Stimulated activated CD8-positive, alpha-beta memory T cell treated with anti-CD3 and anti-CD28 coated beads, Interleukin-4, amount 100 ng/mL, for 24 hours (primary cell): ENCODE measurements at places on chromosomes 3 and 15.

DNA sequence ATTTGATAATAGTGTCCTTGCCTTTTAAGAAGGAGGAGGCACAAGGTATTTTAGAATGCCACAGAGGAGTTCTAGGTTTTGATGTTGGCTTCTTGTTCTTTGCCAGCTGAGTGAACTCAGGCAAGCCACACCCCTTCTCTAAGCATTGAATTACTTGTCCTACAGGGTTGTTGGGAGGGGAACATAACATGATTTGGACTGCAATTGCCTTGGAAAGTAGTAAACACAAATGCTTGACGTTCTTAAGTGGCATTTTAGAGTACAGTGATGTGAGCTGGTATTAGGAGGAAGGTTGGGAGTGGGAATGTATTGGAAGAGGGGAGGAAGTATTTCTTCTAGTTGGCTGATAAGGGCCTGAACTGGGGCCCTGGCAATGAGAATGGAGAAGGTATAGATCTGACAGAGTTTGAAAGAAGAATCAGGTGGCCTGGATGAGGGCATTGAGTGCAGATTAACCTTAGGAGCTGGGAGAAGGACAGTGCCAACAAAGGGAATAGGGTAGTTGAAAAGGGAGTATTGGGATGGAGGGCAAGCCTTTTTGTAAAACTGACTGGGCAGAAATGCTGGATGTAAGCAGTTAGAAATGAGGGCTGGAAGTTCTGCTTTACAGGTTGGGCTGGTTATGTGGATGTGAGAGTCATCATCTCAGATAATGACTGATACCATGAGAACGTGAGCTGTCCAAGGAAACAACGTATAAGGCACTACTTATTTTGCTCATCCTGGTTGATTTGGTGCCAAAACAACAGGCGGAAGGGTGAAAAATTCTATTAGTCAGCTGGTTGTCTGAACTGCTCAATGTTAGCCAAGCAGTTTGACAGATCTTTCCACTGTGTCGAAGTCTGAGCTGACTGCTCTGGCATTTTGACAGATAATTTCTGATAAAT lies 16.7 kb downstream of the KAT2B start:
- DNase-seq = no peak

DNA sequence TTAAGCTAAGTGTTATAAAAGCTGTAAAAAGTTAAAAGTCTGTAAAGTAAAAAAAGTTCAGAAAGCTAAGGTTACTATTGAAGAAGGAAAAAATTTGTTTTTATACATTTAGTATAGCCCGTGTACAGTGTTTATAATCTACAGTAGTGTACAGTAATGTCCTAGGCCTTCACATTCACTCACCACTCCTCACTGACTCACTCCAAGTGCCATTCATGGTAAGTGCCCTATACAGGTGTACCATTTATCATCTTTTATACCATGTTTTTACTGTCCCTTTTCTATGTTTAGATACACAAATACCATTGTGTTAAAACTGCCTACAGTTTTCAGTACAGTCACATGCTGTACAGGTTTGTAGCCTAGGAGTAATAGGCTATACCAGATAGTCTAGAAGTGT lies 8.8 kb downstream of the CCDC71 start:
- DNase-seq = no peak

DNA sequence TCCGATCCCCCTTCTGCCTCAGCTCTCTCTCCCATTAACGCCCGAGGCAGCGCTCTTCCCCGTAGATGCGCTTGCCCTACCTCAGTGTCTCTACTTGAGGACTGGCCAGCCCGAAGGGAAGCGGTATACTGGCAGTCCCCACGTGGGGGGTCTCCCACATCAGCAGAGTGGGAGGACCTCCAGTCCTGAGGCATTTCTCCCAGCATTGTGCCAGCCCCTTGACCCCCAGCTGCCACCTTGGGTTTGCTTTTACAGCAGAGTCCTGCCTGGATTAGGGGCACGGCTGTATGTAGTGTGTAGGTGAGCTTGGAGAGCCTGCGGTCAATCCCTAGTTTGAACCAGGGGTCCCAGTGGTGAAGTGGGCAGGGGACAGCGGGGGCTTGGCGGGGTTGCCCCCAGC lies 767 bp downstream of the SEMA3F start:
- no peak for DNase-seq

DNA sequence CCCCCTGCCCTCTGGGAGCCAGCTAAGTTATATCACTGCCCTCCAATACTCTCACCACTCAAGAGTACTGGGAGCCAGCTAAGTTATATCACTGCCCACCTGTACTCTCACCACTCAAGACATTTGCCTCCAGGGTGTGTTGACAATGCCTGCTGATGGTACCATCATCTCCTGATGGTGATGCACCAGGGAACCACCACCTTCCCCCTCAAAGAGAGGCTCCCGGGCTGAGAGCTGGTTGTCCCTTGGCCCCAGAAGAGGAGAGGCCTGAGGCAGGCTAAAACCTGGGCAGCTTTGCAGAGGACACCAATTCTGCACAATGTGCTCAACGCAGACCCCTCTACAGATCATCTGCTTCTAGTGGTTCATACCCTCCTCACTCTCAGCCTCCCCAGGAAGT lies 7.5 kb upstream of the HAPLN3 start:
- no peak for DNase-seq

DNA sequence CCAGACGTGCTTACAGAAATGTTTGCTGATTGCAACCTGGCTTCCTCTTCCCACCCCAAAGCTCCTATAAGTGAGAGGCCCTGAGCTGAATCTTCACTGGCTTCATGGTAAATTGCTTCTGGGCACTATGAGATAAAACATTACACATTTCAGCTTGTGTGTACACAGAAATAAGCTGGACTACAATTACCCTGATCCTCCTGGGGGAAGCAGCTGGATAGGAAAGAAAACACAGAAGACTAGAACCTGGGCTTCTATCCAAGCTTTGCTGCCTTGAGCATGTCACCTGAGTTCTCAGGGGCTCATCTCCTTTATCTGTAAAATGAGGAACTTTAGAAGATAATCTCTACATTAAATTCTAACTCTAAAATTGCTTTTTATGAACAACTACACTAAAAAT lies 40.3 kb downstream of the THBS1 start:
- DNase-seq = no peak

DNA sequence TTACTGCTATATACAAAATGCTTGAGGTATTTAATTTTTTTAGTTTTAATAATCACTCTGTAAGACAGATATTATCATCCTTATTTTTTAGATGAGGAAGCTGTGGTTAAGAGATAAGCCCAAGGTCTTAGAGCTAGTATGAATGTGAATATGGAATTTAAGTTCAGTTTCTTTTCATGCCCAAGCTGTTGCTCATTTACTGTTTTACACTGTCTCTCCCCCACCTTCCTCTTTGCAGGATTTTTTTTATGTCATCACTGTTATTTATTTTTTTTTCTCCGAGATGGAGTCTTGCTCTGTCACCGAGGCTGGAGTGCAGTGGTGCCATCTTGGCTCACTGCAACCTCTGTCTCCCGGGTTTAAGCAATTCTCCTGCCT lies 22.5 kb downstream of the MAP2K5 start:
- no peak for DNase-seq

- DNase-seq = no peak
These were observed 53.7 kb downstream of the ZIC1 start for GRCh38 chr3:147462856-147463255.

GRCh38 chr3:48573973-48574585 lies 10.5 kb upstream of the UCN2 start:
- DNase-seq = no peak

- no peak for DNase-seq
These were observed 2.1 kb upstream of the PPM1L start for GRCh38 chr3:160753953-160754352.

DNA sequence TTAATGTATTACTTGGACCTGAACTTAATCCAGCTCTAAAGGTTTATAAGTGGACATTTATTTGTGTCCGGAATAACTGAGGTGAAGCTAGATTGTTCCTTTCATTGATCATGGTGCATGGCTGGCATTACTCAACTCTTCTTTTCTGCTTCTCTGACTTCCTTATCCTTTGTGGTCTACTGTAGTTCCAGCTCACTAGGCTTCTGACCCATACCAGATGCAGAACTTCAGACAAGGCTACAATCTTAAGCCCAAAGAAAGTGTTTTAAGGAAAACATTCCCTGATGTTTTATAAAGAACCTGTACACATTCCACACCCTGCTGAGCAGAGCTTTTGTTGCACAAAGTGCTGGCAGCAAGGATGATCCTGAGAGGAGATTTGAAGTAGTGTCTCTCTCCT lies 250.8 kb upstream of the TGFBR2 start:
- DNase-seq = no peak

- no peak for DNase-seq
These were observed 40.9 kb downstream of the TPRG1 start for GRCh38 chr3:189212681-189213080.

DNA sequence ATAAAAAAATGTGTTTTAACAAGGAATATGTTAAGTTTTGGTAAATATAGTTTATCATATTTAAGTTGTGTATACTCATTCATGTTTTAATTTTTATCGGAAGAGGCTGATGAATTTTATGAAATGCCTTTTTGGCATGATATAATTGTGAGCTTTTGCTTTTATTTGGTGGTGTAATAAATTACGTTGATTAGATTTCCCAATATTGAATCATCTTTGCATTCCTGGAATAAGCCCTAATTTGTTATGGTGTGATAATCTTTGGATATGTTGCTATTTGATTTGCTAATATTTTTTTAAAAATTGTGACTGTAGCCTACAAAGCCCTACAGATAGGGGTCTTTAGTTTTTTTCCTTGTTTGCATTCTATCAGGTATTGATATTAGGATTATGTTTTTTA lies 107.4 kb downstream of the IGF1R start:
- no peak for DNase-seq

DNA sequence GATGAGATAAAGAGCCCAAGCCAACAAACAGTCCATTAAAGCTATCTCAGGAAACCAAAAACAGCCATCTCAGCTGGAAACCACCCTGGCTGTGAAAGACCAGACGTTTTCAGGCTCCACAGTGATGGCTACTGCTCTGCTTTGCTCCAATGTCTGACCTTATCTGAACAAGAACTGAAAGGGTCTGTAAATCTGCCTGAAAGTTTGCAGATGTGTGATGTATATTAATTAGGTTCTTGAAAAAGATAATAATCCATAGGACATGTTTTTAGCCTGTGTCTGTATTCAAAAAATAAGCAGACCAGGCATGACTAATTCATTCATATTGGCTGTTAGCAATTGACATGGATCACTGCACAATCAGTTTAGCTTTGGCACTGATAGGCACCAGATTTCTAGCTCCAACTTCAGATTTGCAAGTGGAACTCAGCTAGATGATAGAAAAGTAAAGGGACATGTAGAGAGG lies 611.4 kb upstream of the NAALADL2 start:
- DNase-seq = no peak

GRCh38 chr15:70111203-70112073 lies 13.7 kb upstream of the TLE3 start:
- no peak for DNase-seq

DNA sequence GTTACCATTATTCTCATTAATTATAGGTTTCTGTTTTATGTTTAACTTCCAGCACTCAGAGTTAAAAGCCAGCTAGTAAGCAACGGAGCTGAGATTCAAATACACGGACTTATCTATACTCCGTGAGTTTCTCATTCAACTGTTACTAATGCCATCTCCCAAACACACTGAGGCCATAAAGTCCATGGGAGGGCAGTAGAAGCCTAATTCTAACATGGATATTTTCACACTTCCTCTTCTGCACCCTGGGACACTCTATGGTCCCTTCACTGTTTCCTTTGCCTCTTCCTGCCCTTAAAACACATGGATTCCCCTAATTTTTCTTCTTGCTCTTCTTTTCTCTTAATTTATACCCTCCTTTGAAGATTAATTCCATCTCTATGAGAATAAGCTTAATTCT lies 245.0 kb downstream of the KLF13 start:
- DNase-seq = no peak

DNA sequence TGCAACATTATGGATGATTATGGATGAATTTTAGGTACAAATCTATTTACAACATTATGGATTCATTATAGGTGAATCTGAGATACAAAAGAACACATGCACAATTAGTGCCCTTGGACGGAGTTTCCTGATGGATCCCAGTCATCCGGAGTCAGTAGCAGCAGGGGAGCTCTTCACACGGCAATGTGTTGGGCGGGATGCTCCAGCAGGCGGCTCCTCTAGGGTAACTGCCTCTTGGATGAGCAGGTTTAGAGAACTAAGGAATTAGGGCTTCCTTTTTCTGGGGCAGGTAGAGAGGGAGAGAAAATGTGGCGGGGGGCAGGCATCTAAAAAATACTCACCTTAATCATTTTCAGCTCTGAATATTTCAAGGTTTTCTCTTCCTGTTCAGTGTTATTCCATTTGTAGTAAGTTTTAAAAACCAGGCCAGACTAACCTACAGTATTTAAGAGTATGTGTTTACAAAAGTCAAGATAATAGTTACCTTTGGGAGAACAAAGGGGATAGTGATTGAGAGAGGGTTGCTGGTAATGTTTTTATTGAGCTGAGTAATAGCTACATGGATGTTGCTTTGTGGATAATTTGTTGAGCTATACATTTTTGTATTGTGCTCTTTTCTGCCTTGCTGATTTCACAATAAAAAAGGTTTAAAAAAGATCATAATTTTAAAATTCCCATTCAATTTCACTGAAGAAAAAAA lies 27.4 kb upstream of the GOLM2 start:
- DNase-seq = no peak

DNA sequence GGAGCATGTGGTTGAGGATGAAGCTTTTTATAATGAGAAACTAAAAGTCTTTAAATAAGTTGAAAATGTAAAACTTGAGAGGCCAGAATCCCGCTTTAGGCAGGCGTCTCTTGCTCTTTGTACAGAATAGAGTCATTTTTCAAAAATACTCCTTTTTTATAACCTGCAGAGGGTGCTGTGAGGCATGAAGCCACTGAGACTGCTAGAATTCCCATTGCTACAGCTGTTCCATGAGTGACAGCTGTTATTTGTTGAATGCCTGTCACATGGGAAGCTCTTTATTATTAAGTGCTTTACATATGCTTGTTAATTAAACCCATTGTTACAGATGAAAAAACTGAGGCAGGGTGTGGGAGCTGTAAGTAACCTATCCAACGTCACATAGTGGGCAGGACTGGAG lies 18.5 kb downstream of the MINAR1 start:
- no peak for DNase-seq

- DNase-seq = no peak
These were observed 1011.9 kb downstream of the VGLL3 start for GRCh38 chr3:85979034-85979433.

DNA sequence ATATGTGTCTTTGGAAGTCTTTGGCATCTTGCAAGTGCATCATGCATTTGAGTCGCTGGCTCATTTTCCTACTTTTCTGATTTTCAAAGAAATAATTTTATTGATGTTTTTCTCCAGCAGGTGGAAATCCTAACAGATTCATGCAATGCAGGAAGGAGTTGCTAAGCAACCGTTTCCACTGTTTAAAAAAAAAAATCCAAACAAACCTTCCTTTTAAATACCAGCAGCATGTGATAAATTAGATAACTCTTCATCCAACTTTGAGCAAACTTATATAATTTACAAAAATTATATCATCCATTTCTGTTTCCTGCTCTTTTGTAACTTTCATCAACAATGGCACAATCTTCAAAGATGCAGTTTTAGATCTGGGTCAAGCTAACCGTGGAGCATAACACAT lies 364.1 kb downstream of the MFSD1 start:
- DNase-seq = no peak

GRCh38 chr15:64536244-64536836 lies 76.0 kb downstream of the ZNF609 start:
- no peak for DNase-seq
